ENCODE measurements at places on chromosomes 4 and X.

DNA sequence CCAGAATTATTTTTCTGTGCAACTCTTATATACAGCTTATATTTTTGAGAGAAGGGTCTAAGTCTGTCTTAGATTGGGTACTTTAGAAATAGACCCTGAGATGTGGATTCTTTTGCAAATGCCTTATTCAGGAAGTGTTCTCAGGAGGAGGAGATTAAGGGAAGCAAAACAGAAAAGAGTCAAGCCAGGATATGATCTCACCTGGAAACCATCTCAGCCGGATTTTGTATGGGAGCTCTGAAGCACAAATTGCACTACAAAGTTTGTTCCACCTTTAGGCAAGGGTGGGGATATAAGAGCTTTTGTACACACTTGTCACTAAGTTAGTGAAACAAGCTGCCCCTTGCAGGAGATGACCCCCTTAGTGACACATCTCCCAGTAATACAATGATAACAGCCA, 121.2 kb upstream of the GRPR start:
- DNase-seq: no peak

DNA sequence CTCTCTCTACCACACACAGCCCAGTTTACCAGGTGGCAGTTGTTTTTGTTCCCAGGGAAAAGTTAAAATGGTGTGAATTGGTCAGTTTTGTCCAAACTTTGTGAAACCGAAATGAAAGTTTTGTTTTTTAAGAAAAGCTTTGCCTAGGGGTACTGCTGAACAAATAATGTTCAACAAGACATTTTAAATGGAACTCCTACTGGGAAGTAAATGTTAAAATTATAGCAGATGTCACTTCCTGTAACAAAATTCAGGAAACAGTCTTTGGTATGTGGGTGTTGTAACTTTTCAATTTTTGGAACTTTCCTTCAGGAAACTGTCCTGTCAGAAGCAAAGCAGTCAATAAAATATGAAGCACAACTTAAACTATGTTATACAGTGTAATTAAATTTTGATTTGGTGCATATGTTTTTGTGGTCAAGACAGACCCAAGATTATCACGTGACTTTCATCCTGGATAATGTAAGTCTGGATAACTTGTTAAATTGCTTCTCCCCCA, 79.5 kb downstream of the AFF1 start:
- peak; percentile 53 for DNase-seq

GRCh38 chr4:139266583-139267257, 13.3 kb downstream of the MGARP start:
- peak; percentile 78 for DNase-seq

DNA sequence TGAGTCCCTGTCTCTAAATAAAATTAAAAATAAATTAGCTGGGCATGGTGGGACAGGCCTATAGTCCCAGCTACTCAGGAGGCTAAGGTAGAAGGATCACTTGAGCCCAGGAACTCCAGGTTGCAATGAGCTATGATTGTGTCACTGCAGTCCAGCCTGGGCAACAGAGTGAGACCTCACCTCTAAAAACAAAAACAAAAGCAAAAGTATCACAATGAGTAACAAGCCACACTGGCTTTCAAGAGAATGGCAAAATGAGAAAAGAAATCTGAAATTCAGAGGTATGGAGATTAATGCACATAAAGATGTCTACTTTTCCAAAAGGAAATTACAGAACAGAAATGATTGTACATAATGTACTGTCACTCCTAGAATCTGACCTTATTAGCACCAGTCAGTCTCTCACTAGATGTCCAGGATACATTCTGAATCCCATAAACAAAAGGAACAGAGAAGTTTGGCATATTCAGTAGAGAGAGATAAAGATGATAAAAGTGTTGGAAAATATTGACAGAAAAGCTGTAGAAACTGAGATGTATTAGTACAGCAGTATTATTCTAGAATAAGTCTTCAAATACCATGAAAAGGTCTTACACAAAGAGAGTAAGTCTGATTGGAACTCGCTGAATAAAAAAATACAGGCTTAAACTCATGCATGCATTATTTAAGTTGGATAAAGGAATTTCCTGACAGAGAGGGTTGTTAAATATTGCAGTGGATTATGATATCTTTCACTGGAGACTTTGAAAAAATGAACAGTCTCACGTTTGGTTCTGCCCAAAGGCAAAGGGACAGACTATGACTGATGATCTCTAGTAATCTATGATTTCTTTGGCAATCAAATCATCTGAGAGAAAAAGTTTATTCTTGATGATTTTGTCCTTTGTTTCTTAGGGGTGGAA, 102.5 kb downstream of the SH3RF1 start:
- DNase-seq: no peak

DNA sequence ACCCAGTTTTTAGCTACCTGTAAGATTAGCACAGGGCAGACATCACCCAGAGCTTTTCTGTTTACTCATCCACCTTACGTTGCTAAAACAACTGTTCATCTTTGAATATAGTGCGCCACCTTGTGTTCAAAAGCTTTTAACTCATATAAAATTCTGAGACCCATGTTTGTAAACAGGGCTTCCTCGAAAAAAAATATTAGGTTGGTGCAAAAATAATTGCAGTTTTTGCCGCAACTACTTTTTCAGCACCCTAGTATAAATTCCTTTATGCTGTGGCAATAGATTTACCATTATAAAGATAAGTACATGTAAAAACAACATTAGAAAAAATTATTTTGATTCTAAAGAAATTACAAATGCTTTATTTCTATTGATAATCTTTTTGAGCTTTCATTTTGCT, 147.9 kb downstream of the LRBA start:
- peak; percentile 83 for DNase-seq

DNA sequence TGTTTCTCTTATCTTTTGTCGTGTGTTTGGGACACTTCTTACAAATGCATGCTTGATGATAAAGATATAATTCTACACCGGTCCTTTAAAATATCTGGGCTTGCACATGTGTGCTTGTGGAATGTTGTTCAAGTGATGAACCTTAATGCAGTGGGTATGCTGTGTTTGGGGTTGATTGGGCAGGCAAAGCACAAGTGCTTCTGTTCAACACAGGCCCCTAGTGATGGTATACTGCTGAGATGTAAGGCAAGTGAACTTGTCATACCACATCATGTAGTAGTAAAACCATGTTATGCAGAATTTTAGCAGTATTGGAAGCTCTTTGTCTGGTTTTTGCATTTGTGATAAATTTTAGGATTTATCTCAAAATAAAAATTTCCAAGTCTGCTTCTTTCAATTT, 23.9 kb downstream of the TBC1D19 start:
- no peak for DNase-seq

DNA sequence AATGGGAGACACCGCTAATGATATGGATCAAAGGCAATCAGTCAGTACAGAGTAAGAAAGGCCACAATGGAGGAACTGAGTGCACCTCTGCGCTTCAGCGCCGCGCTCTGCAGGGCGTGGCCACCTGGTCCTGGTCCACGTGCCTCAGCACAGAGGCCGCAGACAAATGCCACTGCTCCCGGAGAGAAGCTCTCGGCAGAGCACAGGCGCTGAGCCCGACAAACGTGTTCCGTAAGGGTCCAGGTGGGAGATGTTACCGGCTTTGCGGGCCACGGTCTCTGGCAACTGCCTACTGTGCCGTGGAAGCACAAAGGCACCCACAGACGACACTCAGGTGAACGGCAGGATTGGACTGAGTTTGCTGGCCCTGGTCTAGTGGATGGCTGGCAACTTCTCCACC, 68.9 kb downstream of the ACOX3 start:
- DNase-seq: no peak

DNA sequence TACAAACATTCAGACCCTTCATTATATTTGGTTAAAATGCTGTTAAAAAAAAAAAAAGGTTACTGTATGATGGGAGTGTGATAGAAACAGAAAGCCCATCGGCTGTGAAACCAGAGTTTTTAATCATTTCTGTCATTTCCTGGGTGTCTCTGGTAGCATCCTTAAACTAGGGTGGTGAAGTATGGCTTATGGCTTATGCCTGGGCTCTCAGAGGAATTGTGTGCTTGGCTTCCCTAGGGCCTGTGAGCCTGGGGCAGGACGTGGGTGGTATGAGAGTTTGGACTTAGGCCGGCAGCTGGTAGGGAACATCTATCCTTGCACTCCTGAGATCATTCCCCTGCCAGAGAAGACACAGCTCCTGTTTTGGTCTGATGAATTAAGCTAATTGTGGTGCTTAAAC, 52.2 kb downstream of the DCUN1D4 start:
- DNase-seq: no peak

DNA sequence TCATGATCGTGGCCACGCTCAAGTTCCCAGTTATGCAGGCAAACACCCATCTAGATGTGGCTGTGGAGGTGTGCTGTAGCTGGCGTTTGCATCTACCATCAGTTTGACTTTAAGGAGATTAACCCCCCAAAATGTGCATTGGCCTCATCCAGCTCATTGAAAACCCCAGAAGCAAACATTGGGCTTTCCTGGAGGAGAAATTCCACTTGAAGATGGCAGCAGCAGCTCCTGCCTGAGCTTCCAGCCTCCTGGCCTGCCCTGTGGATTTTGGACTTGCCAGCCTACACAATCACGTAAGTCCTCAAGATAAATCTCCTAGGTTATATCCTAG, 30.2 kb upstream of the SLC25A6 start:
- no peak for DNase-seq

DNA sequence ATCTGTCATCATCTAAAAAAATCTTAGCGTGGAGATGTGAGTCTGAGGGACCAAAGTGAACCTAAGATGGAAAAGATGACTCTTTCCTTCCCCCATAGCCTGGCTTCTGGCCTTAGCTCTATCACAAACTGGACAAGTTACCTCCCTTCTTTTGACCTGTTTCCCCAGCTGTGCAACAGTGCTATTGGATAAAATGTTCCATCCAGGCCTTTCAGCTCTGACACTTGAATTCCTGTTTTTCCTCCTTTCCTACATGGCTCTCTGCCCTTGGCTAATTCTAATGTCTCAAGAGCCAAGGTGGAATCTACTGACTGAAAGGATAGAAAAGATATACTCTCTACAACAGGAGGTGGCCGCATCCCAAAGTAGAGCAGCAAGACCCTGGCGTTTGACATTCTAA, 84.5 kb upstream of the ARHGEF9 start:
- no peak for DNase-seq

DNA sequence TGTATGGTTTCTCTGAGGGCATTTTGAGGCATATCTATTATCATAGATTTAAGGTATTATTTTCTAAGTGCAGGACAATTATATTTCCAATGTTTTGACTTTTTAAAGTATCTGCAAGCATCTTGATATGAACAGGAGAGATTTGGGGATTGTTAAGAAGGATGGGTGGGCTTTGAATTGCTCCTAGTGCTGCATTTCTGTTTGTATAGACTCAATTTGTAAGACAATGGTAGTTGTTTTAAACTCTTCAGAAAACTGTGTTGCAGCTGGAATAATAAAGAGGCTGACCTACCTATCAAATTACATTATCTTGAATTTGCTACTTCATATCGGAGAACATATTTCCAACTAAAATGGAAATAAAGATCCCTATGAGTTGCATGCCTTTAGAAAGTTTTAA, 570.3 kb downstream of the ADGRL3 start:
- no peak for DNase-seq

GRCh38 chr4:52939325-52939724, 77.2 kb downstream of the RASL11B start:
- no peak for DNase-seq

DNA sequence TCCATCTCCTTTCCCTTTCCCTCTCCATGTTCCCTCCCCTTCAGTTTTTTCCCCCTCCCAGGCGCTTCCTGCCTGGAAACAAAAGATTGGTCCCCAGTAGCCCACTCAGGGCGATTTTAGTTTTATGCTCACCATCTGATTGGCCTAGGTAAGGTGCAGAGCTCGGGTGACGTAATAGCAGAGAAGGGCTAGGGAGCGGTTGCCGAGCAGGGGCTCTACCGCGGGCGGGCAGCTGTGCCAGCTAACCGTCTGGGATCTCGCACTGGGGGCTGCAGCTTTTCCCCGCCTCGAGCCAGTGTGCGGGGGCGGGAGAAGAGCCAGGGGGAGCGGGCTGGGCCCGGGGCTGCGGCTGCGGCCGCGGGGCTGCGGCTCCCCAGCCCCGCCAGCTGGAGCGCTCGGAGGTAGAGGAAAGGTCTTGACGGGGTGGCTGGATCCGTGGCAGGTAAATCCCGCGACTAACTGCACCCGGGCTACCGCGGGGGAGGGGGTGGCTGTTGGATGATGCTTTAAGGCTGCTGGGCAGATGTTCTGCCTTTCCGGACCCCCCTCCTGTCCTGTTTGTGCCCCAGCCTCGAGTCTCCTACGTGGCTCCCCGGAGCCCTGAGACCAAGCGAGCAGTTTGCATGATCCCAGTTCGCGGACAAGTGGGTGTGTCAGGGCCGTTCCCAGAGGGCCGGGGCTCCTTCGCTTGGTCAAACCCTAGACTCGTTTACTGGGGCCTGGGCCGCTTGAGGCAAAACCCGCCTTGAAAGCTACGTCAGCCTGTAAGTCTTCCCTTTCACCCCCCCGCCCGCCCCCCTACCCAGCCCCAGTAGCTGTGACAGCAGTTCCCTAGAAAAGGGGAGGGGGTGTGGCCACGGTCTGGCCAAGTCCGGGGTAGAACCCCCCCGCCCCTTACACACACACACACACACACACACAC, at the start of gene PAK3:
PAK3 (plus strand) TSS at position 218 of the 922 bp plus-strand sequence. CDS start 26,913 bp downstream, outside the sequence.
- DNase-seq: no peak

GRCh38 chr4:17468619-17469221, 43.2 kb downstream of the QDPR start:
- DNase-seq: peak; percentile 5

Data from inflammatory macrophage treated with lipopolysaccharide for 4 hours (primary cell).